ENCODE measurements at places on chromosomes 3 and 15.

- DNase-seq: no peak
Measured at GRCh38 chr3:62135741-62136140, 237.6 kb downstream of the FEZF2 start.

- no peak for DNase-seq
Measured at GRCh38 chr3:56987238-56987895, 73.1 kb upstream of the SPATA12 start.

GRCh38 chr3:190533511-190534281 lies 19.8 kb downstream of the IL1RAP start:
- DNase-seq: no peak

- no peak for DNase-seq
Measured at GRCh38 chr15:38438031-38438986, 15.6 kb upstream of the FAM98B start.

- DNase-seq: peak; percentile 49
Measured at GRCh38 chr15:45454814-45455213, 67.7 kb downstream of the SLC30A4 start.

GRCh38 chr15:62698646-62699045 lies 343.9 kb upstream of the TPM1 start:
- no peak for DNase-seq

- DNase-seq: no peak
Measured at GRCh38 chr15:40900256-40901052, 6.2 kb downstream of the VPS18 start.

- no peak for DNase-seq
Measured at GRCh38 chr3:139288266-139288821, 55.5 kb upstream of the MRPS22 start.

DNA sequence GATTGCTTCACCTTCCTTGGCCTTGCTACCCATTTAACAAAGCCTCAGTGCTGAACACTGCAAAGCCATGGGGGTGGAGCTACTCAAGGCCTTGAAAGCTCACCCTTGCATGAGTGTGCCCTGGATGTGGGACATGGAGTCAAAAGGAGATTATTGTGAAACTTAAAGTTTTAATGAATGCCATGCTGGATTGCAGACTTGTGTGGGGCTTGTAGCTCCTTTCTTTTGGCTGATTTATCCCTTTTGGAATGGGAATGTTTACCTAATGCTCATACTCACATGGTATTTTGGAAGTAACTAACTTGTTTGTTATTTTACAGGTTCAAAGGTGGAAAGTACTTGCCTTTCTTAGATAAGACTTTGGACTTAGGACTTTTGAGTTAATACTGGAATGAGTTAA lies 538.5 kb upstream of the NECTIN3 start:
- DNase-seq: no peak

GRCh38 chr3:52014613-52015012 lies 18.9 kb upstream of the RPL29 start:
- DNase-seq: no peak

DNA sequence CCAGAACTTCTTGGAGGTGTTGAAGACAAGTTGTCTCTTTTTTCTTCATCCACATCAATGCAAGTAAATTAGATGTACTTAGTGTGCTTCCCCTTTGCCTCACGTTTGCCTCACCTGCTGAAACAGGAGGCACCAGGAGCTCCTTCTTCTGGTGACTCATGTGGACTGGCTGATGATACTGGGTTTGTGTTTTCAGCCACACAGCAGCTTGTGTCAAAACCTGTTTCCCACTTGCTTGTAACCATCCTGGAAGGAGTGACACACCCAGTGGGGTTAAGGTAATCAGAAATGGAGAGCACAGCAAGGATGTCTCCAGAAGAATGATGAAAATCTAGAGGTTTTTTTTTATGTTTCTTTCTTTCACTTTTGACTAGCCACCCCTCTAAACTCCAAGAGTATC lies 143.3 kb upstream of the RBMS3 start:
- DNase-seq: no peak

GRCh38 chr3:72164635-72164978 lies 379.7 kb upstream of the PROK2 start:
- no peak for DNase-seq

DNA sequence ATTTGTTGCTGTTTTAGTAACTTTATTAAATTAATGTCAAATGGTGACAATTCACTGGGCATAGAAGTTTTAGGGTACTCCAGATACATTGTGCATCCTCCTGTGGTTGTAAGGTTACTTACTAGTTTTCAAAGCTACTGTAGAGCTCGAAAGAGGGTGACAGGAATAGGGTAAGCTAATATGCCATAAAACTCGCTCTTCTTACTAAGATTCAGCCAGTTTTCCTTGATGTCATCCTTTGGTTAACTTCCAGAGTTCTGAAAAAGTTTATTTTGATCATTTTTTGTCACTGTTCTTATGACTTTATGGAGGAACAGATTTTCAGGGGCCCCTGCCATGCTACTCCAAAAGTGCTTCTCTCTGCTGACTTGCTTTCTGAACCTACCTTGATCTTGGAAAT lies 334.8 kb downstream of the PLCL2 start:
- DNase-seq: no peak

DNA sequence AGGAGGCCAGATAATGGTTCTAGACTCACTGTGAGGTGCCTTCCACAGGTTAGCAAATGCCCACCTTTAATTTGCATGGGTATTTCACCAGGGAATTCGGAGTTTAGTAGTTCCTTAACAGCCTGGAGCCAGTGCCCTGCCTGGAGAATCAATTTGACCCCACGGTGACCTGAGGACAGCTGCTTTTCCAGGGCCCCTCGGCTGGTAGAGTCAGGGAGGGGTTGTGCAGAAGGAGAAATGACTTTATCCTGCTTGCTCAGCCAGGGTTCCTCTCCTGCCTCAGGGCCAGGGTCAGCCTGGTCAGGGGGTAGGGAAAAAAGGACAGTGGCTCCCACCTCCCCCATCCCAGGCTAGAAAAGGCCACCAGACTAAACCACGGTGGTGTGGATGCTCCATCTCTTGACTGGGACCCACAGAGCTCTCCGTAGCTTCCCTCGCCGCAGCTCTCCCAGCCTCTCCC lies 12.0 kb downstream of the DLL4 start:
- DNase-seq: no peak

DNA sequence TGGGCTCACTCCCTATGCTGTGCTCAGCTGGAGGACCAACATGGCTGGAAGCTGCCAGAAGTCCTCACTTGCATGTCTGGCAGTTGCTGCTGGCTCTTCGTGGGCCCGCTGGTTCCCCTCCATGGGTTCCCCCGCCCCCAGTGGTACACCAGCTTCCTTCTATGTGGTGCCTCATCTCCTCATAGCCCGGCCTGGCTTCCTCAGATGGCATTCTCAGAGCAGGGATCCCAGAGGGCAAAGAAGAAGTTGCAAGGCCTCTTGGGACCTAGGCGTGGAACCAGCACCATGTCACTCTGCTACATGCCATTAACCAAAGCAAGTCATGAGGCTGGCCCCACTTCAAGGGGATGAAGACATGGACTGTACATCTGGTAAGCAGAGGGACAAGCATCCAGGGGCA lies 2.9 kb upstream of the CFAP92 start:
- no peak for DNase-seq

- no peak for DNase-seq
Measured at GRCh38 chr15:101810876-101811275, 1.1 kb upstream of the OR4F15 start.

DNA sequence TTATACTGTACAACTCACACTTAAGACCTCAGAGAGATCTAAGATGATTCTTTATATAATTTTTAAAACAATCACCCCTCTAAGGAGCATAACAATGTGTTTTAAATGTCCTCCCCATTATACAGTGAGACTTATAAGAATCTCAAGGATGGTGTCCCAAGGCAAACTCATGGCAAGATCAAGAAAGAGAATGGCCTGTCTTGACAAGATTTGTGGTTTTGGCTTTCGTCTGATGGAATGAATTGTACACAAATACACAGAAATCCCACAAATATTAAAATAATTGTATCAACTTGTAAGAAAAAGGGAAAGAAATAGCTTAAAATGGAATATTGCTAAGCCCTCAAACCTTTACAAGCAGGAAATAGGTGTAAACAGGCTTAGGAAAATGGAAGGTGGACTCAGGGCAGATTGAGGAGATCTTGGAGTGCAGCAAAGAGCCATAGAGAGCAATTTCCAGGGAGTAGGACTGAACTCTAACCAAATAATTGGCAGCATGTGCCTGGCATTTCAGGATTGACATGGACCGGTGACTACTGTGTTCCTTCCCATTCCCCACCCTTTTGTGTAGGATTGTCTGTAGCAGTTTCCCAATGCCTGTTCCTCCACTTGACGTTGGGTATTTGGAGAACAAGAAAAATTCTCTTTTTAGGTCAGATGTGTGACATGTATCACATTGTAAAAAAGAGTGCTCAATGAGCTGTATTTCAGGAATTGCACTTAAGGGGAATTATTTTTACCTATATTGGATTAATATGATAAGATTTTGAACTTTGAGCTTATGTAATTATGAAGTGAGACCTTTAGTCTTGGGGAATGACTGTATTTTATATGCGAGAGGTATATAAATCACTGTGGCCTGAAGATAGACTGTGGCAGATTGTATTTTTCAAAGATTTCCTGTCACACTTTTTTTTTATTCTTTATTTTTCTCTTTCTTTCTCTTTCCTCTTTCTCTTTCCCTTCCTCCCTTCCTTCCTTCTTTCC lies 317.8 kb upstream of the SLITRK3 start:
- DNase-seq: no peak

DNA sequence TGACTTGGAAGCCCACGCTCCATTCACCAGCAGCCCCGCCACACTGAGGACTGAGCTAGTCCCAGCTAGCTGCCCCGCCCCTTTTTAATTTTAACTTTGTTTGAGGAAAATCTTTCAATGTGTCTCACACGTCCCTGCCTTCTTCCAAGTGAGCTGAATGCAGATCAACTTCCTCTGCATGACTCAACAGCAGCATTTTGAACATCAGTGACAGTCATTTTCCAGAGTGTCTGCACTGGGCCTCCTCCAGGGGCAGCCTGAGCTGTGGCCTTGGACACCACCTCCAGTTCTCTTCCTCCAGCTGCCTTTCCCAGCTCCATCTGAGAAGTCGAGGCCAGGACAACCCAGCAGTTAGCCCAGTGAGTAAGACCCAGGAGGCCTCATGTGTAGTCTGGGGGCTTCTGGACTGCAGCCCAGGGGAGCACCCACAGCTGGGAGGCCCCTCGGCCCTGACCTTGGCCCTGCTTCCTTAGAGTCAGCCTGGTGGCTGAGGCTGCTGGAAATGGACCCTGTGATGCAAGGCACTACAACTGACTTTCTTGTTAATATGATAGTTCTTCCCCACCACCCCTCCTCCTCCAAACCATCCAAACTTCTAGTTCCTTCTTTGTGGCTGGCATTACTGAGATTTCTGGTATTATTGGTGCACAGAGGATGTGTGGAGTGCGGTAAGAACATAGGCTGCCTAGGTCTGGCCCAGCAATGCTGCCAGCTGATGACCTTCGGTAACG lies 21.4 kb upstream of the ESYT3 start:
- no peak for DNase-seq

GRCh38 chr15:94098921-94099573 lies 132.3 kb upstream of the MCTP2 start:
- no peak for DNase-seq

GRCh38 chr3:136658946-136659682 lies 93.1 kb downstream of the STAG1 start:
- no peak for DNase-seq

DNA sequence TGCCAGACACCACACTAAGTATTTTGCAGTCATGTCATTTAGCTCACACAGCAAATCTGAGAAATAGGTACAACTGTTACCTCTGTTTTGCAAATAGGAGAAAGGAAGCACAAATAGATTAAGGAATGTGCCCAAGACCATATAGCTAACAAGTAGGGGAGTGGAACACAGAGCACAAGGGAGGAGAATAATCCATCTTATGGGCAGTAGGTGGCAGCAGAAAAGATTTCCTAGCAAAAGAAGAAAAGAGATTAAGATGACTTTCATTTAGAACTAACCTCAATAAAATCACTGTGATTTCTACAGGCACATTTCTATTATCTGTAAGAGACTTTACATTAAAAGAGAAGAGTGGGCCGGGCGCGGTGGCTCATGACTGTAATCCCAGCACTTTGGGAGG lies 49.1 kb downstream of the NR1I2 start:
- no peak for DNase-seq

DNA sequence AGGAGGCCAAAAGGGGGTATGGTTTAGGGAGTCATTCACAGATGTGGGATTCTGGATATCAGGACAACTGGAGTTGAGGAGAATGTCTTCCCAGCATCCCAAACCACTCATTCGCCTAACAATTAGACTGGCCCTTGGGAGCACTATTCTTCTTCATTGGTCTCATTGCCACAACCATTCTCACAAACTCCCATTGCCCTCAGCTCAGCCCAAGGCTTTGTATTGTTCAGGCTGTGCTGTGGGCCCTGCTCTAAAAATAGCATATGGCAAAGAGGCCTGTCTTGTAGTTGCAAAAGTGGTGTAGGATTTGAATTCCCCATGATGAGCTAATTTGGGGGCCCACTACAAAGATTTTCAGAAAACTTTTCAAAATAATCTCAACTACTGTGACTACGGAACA lies 6.3 kb upstream of the ADAMTS9 start:
- DNase-seq: no peak

GRCh38 chr15:80380154-80380553 lies 24.0 kb upstream of the ARNT2 start:
- no peak for DNase-seq

- DNase-seq: no peak
Measured at GRCh38 chr15:67067930-67068551, 2.6 kb downstream of the SMAD3 start.

- no peak for DNase-seq
Measured at GRCh38 chr3:176293276-176293675, 904.0 kb downstream of the TBL1XR1 start.

GRCh38 chr15:101499863-101500713 lies 10.6 kb upstream of the PCSK6 start:
- DNase-seq: no peak

- DNase-seq: no peak
Measured at GRCh38 chr15:46644501-46645481, 1010.0 kb downstream of the SQOR start.

- DNase-seq: no peak
Measured at GRCh38 chr15:44101944-44102343, 93.1 kb downstream of the FRMD5 start.

DNA sequence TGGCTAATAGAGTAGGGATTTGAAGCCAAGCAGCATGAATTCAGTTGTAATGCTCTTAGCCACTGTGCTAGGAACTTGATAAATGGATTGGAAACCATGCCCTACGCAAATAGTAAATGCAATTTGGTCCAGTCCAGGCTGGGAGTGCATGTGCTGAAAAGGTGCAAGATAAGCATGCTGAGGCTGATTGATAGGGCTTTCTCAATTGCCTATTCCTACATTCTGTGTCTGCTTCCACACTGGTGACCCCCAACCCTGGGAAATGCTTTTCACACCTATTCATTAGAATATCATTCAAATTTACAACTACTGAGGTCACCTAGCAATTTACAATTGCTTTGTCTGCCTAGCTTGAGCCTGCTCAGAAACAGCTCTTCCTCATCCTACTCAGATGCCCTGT lies 84.7 kb upstream of the SLC25A36 start:
- no peak for DNase-seq
